ENCODE measurements at places on chromosomes 12 and 14.

DNA sequence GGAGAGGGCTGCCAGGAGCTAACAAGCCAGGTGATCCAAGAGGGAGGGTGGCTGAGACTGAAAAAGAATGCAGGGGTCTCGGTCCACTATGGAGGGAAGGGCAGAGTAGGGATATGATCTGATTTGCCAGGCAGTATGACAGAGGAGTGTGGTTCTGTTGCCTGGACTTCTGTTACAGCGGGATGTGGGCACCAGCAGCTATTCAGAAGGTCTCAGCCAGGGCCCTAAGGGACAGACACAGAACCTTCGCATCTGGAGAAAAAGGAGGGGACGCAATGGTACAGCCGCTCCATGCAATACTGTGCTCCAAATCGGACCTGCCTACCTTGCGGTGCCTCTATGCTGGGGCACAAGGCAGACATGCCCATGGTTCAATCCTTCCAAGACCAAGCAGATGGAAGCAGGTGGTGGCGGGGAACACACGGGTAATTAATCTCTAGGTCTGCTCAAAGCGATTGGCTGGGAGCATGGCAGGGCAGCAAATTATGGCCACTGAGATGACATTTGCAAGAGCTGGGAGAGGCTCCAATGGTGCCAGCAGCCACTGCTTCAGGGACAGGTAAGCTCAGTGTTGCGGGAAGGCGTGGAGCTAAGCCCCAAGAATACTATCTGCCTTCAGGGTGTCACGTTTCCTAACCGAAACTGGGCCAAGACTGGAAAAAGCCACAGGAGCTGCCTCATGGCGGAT is 185.5 kb downstream of the FOXN3 start:
- DNase-seq, result no peak

- no peak for DNase-seq
These were observed 240.3 kb downstream of the EMP1 start for GRCh38 chr12:13436696-13437391.

DNA sequence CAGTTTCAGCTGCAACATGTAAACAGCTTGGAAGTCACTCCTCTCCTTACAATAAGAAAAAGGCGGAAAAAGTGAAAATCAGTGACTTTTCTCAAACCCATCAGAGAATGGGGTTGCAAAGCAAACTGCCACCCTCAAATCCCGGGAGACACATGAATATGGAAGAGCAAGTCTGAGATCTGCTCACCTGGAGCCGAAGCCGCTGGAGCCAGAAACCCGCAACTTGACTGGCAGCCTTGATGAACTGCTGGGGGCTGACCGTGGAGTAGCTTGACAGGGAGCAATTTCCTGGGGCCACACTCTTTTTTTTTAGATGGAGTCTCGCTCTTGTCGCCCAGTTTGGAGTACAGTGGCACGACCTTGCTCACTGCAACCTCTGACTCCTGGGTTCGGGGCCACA is 208.2 kb downstream of the KIF26A start:
- DNase-seq, result no peak

GRCh38 chr14:63435838-63436237 is 107.3 kb downstream of the PPP2R5E start:
- no peak for DNase-seq

DNA sequence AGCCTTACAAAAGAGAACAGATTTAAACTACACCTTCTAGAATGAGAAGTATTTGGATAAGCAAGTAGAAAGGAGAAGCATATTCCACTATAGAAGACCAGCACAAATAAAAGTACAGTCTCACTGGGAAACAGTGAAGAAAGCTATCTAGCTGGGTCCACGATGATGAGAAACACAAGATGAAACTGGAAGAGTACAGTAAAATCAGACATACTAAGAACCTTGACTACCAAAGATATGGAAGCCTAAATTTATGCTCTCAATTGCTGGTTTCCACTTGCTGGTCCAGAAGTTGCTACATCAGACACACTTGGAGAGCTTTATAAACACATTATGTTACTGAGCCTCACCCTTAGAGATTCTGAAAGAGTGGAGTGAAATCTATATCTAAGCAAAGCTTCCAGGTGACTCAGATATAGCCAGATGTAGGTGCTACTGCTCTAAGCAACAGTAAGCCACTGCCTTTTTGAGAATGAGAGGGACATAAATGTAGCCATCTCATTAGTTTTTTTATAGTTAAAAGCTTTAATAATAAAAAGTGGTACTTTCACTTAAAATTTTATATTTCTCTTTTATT is 96.3 kb upstream of the BBS10 start:
- peak; percentile 20 for DNase-seq

GRCh38 chr12:6452944-6453630 is 1.2 kb downstream of the TAPBPL start:
- peak; percentile 64 for DNase-seq

GRCh38 chr14:73713206-73713802 is 880 bp downstream of the PNMA1 start:
- no peak for DNase-seq

DNA sequence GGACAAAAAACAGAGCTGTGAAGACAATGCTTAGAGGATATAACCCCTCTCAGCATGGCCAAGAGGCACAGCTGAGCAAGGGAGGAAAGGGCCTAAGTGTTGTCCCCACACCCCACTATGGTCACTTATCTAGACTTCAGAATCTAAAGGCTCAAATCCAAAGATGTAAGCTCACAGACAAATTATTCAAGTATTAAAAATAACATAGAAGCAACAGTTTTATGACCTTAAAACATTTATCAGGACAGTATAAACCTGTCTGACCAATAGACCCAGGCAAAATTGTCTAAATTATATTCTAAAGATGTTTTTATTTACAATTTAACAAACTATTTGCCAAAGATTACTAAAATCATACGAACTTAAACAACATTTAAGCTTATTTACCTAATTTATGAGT is 28.1 kb upstream of the PRICKLE1 start:
- DNase-seq, result no peak

DNA sequence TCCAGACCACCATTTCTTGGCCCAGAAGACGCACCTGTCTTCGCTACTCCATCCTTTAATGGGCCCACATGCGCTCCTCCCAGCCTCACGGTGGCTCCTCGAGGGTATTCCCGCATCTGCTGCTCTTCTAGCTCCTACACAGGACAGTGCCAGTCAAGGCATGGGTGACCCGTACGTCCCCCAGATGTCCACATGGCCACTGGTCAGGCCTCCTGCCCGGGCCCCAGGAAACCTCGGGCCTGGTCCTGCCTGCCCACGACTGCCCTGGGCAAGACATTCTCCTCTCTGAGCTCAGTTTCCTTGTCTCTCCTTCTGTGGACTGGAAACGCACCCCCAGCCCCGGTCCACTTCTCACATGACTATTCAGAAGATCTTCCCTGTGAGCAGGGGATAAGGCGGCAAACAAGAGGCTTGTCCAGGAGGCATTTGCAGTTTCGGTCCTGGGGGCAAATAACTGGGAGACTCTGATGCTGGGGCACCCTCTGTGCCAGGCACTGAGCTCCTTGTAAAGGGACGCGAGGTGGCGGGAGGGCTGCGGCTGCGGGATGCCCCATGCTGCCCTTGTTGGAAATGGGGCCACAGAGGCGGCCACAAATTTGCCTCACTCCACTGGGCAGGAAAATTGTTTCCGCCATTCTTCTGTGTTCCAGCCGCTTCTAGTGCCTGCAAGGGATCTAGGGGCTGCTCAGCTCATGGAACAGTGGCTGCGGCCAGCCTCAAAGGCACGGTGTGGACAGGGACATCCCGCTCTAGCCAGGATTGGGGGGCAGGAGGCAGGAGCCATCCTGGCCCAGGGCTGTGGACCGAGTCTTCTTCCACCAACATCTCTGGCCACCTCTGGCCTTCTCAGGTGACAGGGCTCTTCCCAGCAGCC is 6.8 kb upstream of the BEGAIN start:
- DNase-seq, result no peak

DNA sequence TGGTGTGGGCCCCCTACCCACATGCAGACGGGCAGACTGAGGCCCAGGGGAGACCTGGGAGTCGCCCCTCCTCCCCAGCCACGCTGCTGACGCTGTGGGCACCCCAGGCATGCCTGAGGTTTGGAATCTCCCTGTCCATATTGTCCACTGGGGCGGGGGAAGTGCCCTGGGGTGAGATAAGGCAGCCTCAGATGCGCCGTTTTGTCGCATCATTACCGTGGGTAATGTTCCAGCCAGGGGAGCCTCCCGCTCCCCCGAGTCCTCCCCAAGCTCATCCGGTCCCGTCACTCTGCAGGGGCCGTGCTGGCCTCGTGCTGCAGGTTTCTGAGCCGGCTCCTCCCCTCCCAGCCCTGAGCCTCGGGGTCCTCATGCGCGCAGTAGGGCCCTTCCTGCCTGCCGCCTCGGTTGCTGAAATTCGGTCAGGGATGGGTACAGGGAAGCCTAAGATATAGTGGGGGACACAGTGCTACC is 11.4 kb downstream of the INF2 start:
- no peak for DNase-seq

- DNase-seq, result no peak
These were observed 36.5 kb downstream of the WBP11 start for GRCh38 chr12:14766649-14767215.
